ENCODE measurements at places on chromosomes 12 and 14.

GRCh38 chr14:61832783-61833182 lies 70.6 kb downstream of the SNAPC1 start:
- DNase-seq = no peak

DNA sequence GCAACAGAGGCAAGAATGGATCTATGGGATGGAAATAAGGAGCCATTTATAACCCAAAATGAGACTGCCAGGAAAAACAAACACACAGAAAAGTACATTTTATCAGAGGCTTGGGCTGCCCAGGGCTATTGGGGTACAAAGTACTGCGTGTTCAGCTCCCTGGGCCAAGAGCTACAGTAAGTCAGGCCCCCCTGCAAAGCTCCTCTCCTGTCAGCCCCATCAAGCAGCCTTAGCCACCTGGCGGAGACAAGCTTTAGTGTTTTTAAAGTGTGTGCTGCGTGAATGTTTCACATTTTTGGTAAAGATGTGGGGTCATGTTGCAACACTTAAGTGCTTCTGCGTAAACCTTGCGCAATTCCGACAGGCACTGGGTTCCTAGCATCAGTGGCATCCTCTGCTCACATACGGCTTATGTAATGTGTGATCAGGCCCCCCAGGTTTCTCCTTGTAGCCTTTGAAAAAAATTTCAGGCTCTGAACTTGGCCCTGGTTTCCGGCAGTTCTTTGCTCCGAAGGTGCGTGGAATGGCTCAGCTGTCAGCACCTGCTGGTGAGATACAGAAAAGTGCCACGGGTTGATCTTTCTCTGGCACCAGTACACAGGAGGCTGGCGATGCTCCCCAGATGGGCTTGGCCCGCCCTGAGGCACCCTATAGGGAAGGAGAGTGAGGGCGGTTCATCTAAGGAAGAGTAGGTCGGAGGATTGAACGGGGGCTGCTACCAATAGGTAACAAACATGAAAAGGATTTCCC lies 198.7 kb upstream of the EEA1 start:
- no peak for DNase-seq

GRCh38 chr12:13992585-13992984 lies 11.2 kb upstream of the GRIN2B start:
- DNase-seq = no peak

DNA sequence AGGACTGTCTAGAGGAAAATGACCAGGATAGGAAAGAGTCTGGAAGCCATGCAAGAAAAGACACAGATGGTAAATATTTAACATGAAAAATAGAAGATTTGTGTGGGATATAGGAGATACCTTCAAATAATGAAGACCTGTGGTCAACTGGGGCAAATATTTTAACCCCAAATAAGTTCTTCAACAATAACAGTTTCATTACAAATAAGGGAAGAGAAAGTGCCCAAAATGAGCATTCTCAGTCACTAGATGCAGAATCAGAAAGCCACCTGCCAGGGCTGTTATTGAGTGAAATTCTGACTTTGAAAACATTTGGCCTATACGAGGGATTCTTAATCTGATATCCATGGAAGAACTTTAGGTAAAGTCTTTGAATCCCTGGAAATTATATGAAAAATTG lies 231.2 kb upstream of the PLEKHG7 start:
- no peak for DNase-seq

GRCh38 chr12:6282453-6282840 lies 28.0 kb upstream of the PLEKHG6 start:
- DNase-seq = no peak

GRCh38 chr14:95313190-95313589 lies 6.5 kb downstream of the CLMN start:
- no peak for DNase-seq

DNA sequence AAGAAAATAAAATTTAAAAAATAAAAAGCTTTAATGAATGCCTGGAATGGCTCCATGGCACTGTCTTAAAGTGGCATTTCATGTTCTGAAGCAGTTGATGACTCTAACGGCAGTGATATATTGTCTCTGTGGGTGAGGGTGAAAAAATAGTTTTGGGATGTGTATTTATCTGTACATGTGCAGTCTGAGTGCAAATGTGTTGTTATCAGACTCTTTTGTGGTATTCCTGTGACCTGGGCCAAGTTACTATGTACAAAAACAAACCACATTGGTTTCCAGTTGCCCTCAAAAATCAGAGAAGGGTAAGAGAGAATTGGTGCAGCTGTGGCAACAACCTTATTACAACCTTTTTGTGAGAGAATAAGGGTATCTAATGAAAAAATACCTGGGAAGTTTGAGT lies 81.7 kb upstream of the CCDC91 start:
- DNase-seq = no peak

- no peak for DNase-seq
Observed at GRCh38 chr12:67524861-67525616, 123.5 kb upstream of the DYRK2 start.

DNA sequence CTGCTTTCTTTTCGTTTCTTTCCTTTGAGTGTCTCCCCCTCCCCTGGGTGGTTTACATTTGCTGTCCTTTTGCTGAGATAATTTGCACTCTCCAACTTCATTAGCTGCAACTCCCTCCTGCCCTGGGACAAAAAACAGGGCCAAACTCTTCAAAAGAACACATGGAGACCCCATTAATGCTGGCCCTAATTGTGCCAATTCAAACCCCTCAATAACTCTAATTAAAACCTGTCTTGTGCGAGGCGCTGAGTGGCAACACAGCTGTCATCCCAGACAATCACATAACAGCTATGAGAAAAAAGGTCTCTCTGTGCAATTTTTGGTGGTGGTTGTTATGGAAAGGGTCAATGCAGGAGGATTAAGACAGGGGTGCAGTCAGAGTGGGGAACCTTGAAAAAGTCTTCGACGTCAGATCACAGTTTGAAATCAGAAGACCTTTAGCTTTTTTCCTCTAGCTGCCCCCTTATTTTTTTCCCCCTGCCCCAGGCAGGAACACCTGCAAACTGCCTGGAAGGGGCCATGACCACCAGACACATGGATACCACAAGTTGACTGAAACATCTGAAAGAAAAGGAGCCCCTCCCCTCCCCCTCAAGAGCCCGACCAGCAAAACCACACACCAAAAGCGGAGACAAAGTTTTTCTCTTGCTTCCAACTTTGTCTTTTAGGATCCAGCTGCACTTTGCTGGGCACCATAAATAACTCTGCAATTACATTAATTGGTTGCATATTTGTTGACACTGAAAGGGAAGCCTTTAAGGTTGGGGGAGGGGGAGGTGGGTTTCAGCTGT lies 26.5 kb upstream of the SMOC1 start:
- no peak for DNase-seq

- no peak for DNase-seq
Observed at GRCh38 chr14:75101491-75101890, 25.4 kb downstream of the NEK9 start.
